ENCODE measurements at places on chromosomes 3 and 15.

GRCh38 chr3:185070491-185071286 lies 82.2 kb downstream of the C3orf70 start:
- peak; percentile 16 for DNase-seq

GRCh38 chr3:151265866-151266265 lies 12.5 kb downstream of the P2RY14 start:
- DNase-seq, result no peak

DNA sequence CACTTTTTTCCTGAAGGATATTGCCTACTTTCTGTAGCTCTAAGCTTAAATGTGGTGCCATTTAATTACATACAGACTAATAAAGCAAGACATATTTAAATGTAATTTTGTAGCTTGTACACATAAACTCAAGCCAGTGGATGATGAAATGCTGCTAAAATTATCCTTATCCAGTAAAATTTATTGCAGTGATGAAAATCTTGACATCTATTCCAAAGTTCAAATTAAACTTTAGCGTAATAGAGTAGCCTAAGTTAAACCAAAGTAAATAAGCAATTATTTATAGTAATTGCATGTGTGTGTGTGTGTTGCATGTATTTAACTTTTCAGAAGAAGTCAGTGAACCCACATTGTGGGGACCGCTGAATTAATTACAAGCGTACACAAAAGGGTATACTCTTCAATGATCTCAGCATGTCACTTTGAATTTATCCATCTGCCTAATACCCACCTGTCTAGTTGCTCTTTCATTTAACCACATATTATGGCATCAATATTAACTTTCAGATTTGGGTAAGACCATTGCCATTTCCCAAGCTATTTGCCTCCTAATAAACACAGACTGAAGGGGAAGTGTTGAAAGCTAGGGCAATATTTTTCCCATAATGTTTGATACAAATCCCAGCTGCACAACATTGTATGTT lies 85.0 kb downstream of the MECOM start:
- DNase-seq, result no peak

DNA sequence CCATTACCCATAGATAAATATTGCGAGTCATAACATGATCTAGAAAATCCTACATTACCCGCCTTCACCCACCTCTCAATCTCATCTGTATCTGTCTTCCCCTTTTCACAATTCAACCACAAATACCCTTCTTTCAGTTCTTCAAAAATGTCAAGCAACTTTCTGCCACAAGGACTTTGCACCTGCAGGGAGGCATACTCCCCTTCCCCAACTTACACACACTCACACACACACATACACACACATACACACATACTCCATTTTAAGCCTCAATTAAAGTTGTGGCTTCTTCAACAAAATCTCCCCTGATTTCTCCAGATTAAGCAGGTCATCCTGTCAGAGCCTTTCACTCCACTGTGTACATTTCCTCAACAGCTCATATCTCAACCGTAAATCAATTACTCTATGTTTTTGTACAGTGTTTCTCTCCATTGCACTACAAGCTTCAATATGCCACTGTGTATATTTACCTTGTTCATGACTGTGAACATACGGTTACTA lies 33.1 kb upstream of the CCDC50 start:
- DNase-seq, result no peak

GRCh38 chr15:97470417-97470816 lies 490.1 kb upstream of the ARRDC4 start:
- DNase-seq, result no peak

DNA sequence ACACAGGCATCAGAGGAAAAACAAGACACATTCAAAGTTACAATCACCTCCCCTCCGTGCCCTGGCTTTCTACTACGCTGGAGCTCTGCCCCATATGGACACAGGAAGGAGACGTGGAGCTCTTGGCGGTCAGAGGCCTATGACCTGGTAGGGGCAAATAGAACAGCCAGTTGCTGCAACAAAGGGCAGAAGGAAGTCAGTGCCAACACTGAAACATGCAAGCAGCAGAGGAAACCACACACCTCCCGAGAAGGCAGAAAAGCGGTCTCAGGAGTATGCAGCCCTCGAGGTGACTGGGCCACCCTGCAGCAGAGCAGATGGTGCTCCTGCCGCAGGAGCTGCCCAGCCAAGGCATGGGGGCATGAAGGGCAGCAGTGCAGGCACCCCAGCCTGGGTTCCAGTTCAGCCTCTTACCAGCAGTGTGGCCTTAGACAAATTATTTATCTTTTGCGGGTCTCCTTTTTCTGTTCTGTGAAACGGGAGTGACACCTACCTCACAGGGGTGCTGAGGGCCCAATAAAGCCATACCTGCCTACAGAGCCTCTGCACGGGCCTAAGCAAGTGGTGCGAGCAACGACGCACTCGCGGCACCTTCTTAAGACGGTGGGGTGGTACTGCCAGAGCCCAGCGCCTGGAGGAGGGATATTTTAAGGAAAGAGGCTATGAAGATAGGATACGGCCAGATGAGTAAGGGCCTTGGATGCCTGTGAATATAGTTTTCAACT lies 8.6 kb downstream of the ZXDC start:
- DNase-seq, result no peak

DNA sequence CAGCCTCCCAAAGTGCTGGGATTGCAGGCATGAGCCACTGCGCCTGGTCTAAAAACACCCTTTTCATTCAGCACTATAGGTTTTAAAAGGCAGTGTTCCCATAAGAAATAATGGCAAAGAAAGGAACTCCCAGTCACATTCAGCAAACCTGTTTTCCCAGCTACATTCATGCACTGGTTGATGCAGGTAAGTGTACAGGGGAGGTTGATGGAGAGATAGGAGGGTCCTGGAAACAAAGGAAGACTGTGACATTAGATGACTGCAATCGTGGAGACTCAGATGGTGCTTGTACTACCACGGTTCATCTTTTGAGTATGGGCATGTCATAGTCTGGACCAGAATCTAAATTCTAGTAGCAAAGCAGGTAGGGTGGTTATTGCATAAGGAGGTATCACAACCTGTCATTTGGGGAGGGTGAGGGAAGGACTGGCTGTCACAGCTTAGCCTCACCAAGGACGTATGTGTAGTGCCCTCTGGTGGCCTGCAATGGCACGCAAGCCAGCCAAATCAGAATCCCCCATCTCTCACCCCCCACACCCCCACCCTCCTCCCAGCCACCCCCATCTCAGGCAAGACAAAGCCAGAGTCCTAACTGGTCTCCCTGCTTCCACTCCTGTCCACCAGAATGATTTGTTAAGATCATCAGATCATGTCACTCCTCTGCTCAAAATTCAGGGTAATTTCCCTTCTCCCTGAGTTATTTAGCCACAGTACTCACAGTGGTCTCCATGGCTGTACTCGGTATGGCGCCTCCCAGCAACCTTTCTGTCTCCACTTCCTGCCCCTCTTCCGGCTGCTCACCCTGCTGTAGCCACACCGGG lies 28.8 kb upstream of the UBL7 start:
- peak; percentile 32 for DNase-seq

GRCh38 chr3:100503448-100503847 lies 11.0 kb downstream of the TMEM45A start:
- DNase-seq, result no peak

DNA sequence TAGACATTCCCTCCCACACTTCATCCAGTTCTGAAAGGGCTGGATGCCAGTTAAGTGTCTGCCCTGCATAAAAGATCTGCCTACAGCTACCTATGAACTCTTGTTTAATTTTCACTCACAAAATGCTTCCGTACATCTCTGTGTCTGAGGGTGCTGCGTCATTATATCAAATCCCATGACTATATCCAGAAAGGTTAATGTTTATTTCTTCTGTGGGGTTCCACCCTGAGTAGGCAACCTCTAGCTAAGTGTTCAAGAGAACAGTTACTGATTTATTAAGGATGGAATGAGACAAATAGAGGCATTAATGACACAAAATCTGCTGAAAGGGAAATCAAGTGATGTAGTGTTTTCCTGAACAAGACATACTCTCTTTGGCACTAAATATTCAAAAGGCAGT lies 220.2 kb downstream of the MTHFS start:
- no peak for DNase-seq

GRCh38 chr3:51950899-51951298 lies 4.3 kb upstream of the GPR62 start:
- no peak for DNase-seq

- DNase-seq, result peak; percentile 12
Measured at GRCh38 chr15:98943601-98944151, 63.9 kb downstream of the PGPEP1L start.

- DNase-seq, result no peak
Measured at GRCh38 chr3:82938821-82939328, 1177.4 kb upstream of the GBE1 start.

- no peak for DNase-seq
Measured at GRCh38 chr15:66795851-66796250, 93.8 kb downstream of the SMAD6 start.

DNA sequence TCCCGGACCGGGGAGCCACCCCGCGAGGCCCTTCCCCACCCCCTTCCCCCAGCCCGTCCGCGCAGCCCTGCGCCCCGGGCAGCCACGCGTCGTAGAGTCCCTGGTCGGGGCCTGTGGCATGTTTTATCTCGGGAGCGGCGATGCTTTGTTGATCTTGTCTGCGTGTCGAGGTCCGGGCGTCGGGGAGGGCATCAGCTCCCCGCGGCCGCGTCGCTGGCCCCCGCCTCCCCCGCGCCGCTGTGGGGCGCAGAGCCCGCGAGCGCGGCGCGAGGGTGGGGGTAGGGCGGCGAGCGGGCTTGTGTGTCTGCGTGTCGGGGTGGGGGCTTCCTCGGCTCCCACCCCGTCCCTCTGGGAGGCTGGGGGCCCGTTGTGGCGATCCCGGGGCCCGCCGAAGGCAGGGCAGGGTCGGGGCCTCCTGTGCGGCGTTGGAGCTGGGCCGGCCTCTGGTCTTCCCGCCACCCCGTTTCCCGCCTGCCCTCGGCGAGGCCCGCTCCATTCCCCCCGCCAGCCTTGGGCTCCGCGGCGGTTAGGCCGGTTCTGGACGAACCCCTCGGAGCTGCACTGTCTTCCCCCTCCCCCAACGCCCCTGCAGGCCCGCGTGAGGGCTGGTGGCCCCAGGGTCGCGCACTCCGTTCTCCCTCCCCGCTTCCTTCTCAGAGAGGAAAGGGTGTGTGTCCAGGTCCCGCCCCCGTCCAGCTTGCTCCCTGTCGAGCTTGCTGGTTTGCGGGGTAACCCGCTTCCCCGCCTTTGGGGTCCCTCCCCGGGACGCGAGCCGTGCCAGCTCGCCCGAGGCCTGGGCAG lies 695 bp downstream of the GMPS start:
- DNase-seq, result peak; percentile 18

- no peak for DNase-seq
Measured at GRCh38 chr3:22159004-22159695, 408.1 kb upstream of the ZNF385D start.

DNA sequence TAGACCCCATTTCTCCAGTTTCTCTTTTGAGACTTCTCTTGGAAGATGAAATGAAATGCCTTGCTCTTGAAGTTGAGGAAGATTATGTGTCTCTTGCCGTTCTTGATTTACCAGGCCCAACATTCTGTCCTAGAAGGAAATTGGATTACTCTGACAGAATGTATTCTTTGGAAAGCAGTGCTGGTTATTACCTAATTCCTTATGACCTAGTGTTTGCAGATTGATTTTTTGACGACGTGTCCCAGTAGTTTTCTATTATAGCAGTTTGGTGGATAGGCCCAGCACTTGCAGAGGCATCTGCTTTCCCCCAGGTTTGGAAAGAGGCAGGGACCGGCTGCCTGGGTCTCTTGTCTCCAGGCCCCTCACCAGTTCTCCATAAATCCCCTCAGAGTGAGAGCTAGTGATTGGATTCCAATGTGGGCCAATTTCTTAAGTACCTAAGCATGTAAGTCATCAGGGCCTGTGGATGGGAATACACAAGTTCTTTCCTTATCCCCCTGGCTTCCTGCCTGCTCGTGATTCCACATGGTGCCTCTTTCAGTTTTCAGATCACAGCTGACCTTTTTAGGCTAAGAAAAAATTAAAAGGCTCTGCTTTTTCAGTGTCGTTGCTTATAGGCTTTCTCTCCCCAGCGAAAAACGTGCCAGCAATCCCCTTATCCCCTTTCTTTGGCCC lies 50.2 kb downstream of the EPHB3 start:
- DNase-seq, result peak; percentile 48

DNA sequence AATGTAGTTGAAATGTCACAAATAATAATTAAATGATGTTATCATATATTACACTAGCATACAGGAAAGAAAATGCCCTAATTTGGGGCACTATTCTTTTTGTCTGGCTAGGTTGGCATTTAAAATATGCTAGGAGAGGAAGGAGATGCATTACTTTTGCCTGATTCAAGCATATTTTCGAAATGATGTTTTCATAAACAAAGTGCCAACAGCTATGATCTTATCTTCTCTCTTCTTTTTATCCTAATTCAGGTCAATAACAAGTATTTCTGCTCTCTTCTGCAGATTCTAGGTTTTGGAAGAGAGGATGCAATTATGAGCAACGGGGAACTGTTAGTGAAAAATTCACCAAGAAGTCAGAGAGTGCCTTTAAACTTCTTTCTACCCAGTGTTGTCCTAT lies 55.8 kb upstream of the NR2F2 start:
- peak; percentile 40 for DNase-seq

DNA sequence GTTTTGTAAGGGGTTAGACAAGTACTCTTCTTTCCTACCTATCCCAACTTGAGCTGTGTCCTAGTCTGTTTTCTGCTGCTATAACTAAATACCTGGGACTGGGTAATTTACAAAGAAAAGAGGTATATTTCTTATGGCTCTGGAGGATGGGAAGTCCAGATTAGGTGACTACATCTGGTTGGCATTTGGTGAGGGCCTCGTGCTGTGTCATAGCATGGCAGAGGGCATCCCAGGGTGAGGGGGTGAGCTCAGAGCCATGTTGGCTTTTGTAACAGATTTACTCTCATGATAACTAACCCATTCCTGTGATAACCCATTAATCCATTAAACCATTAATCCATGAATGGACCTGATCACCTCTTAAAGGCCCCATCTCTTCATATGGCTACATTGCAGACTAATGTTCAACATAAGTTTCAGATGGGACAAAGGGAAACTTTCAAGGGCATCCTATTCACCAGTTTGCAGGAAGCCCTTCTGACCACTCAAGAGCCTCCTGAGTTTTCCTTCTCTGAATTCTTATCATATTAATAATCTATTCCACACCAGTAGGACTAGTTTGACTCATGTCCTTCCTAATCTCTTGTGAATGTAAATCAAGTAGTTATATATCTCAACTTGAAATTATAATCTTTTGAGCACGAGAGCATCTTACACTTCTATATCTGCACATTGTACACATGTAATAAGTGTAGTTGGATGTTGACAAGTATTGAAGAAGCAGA lies 185.7 kb upstream of the ZPLD1 start:
- DNase-seq, result no peak

DNA sequence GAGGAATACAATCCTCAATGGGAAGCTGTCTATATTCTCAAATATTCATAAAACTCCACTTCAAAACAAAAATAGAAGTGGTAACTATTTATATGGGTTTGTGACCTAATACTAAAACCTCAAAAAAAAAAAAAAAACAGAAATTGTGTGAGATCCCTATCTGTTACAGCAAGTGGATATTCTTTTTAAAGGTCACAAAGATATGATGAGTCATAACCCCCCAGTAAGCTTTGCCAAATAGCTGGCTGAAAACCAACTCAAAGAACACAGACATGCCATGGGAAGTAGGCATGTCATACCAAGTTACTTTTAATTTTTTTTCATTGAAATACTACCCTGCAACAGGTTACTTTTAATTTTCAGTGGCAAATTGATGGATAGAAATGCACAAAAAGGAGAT lies 62.5 kb downstream of the CBLB start:
- peak; percentile 48 for DNase-seq

GRCh38 chr3:119494597-119494996 lies 3.8 kb upstream of the TIMMDC1 start:
- DNase-seq, result no peak

GRCh38 chr15:68617777-68618176 lies 39.0 kb downstream of the CORO2B start:
- no peak for DNase-seq

- DNase-seq, result no peak
Measured at GRCh38 chr3:117010318-117010717, 300.7 kb downstream of the TUSC7 start.

All from fibroblast of skin of right quadriceps (primary cell).